Stimulated activated memory B cell treated with anti-CD40 and anti-IgM and Interleukin-4, amounts not matched to agents 10 μg/mL and 1 μg/mL and 100 μg/mL, for 72 hours (primary cell): ENCODE measurements at places on chromosomes 13 and 19.

GRCh38 chr19:40378509-40378908, 11.5 kb downstream of the HIPK4 start:
- ATAC-seq, result no peak

DNA sequence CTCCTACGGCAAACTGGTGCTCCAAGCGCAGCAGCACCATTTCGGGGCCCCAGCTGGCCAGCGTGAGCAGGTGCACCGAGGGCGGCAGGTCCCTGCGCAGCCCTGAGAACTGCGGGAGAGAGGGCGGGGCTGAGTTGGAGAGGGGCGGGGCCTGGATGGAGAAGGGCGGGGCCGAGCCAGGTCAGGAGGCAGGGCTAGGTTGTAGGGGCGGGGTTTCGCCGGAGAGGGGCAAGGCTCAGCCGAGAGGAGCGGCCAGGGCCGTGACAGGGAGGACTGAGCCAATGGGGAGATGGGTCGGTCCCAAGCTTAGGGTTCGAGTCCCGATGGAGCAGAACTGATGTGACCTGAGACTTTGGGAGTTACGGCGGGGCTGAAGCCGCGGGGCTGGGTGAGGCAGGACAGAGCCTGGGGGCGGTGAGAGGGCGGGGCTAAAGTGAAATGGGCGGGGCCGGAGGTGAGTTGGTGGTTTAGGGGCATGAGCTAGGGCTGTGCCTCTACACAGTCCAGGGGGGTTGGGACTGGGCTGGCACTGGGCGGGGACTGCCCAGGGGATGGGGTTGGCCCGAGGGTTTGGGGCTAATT, 19.0 kb downstream of the MAN2B1 start:
- peak; percentile 61 for ATAC-seq

GRCh38 chr19:54172471-54173358, at the start of gene TMC4:
Gene TMC4 (minus strand): TSS chr19:54173160. CDS start chr19:54173117, 43 bp downstream.
- peak; percentile 66 for ATAC-seq

- ATAC-seq, result no peak
These were observed 1.7 kb downstream of the PLEKHA4 start for GRCh38 chr19:48866692-48867091.

DNA sequence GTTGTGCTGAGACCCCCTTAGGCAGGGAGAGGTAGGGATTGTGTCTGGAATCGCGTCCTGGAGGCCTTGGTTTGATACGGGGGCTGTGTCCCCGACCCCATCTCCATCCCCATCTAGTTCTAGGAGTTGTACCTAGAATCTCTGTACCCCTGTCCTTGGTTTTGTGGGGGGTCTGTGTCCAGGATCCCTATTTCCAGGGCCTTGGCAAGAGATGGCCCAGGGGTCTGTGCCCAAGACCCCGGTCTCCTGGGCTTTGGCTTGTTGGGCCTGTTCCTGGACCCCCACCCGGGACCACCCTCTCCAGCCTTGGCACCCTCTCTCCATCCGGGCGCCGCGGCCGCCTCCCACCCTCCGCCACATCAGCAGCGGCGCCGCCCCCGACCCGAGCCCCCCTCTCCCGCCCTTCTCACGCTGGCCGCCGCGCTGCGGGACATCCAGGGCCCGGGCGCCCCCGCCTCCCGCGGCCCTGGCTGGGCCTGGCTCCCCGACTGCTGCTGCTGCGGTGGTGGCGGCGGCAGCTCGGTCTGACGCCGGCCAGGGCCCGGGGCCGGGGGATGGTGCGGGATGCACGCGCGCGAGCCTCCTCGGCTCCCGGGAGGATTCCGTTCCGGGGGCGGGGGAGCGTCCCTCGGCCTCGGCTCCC, at the start of gene NUMBL:
TSS of gene NUMBL (minus strand) at position 602 of the 643 bp plus-strand sequence. CDS start at position 434, 168 bp downstream.
- peak; percentile 39 for ATAC-seq

- ATAC-seq, result no peak
These were observed 8.3 kb downstream of the PRAM1 start for GRCh38 chr19:8494158-8494557.

GRCh38 chr13:99548448-99548847, 47.2 kb downstream of the TM9SF2 start:
- ATAC-seq, result peak; percentile 70

GRCh38 chr19:18098891-18099622, 1.5 kb downstream of the MAST3 start:
- ATAC-seq, result peak; percentile 92

GRCh38 chr13:112702986-112703379, 13.1 kb downstream of the ATP11A start:
- ATAC-seq, result no peak

DNA sequence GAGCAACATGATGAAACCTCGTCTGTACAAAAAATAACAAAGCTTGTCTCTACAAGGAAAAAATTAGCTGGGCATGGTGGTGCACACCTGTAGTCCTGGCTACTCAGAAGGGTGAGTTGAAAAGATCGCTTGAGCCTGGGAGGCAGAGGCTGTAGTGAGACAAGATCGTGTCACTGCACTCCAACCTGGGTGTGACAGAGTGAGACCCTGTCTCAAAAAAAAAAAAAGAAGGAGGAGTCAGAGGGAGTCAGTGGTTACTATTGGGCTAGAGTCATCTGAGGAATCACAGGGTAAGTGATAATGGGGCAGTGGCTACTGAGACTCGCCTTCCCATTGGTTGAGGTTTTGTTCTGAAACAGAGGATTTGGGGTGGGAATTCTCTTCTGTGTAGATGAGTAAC, 1.9 kb upstream of the GPI start:
- ATAC-seq, result no peak

DNA sequence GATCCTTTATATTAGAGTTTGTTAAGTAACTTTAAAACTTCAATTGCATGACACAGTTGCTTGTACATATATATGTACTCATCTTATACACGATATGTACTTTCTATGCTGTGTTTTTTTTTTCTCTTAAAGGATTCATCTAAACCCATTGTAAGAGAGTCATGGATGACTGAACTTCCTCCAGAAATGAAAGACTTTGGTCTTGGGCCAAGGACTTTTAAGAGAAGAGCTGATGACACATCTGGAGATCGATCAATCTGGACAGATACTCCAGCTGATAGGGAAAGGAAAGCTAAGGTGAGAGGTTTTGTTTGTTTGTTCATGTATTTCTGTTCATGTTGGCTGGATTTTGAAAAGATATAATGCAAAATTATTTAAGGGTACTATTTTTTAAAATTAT, 26.0 kb downstream of the GPALPP1 start:
- no peak for ATAC-seq

- ATAC-seq, result no peak
These were observed 20.7 kb upstream of the NLRP12 start for GRCh38 chr19:53844849-53845246.

DNA sequence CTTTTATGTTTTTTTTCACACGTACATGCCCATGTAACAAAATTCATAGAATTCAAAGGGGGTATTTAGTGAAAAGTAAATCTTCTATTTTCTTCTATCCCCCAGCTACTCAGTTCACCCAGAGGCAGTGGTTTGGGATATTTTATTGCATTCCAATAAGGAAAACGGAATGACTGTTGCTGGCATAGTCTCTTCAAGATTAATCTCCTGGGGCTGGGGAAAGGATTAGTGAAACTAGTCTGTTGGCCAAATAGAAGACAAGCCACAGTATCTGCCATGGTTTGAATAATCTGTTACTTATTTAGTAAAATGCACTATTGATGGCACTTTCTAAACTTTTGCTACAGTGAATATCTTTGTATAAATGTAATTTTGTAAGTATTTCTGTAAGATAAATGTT, 122.0 kb downstream of the NDFIP2 start:
- no peak for ATAC-seq

- no peak for ATAC-seq
These were observed 18.4 kb downstream of the SBNO2 start for GRCh38 chr19:1155352-1156304.

DNA sequence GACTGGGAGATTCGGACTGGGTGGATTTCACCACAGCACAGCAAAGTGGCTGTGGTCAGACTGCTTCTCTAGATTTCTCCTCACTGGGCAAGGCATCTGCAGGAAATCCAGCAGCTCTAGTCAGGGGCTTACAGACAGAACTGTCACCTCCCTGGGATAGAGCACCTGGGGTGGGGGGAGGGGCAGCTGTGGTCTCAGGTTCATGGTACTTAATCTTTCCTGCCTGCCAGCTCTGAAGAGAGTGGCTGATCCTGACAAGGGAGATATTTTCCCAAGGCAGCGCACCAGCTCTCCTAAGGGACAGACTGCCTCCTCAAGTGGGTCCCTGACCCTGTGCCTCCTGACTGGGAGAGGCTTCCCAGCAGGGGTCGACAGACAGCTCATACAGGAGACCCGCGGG, 212.8 kb upstream of the KLF12 start:
- ATAC-seq, result no peak

- no peak for ATAC-seq
These were observed 1745.6 kb upstream of the PCDH20 start for GRCh38 chr13:63161219-63161618.

- no peak for ATAC-seq
These were observed 53.4 kb downstream of the FLT1 start for GRCh38 chr13:28441529-28441928.

GRCh38 chr19:51142119-51142518, at the start of gene SIGLEC7:
Gene SIGLEC7 (plus strand): TSS chr19:51142301. CDS start chr19:51142370, 69 bp downstream.
- no peak for ATAC-seq

DNA sequence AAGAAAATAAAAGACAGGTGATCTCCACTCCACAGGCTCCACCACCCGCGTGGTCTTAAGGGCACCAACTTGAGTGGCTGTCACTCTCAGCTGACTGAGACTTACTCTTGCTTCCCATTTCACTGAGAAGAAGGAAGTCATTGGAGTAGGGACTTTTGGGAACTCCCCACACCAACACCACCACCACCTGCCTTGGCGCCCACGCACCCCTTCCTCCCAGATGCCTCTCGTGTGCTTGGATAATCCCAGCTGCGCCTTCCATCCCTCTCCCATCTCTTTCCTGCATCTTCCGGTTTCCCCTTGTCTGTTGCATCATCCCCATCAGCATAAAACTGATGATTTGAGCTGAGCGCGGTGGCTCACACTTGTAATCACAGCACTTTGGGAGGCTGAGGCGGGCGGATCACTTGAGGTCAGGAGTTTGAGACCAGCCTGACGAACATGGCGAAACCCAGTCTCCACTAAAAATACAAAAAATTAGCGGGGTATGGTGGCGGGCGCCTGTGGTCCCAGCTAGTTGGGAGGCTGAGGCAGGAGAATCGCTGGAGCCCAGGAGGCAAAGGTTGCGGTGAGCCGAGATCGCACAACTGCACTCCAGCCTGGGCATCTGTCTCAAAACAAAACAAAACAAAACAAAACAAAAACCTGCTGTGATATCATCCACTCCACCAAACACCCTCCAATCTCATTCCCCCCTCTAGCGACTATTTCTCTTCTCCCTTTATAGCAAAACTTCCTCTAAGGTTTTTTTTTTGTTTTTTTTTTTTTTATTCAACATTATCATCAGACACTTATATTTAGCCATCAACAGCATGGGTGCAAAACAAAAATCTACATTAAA, 25.5 kb downstream of the AP2S1 start:
- ATAC-seq, result peak; percentile 26

DNA sequence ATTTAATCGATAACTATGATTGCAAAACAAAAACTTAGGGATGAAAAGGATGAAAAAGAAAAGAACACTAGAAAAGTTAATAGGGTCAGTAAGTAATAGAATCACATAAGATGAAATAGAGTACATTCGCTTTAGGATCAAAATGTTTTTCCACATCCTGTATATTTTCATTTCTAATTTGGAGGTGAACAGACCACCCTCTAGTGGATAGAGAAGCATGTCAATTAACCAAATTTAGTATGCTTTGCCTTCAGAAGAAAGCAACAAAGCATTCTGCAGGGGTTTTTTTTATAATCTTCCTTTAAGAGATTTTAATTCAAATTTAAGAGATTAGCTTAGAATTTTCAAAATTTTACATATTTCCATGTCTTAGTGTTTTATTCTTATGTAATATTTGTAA, 611.0 kb upstream of the SGCG start:
- no peak for ATAC-seq

GRCh38 chr13:65803530-65804392, 1426.4 kb downstream of the PCDH9 start:
- no peak for ATAC-seq

DNA sequence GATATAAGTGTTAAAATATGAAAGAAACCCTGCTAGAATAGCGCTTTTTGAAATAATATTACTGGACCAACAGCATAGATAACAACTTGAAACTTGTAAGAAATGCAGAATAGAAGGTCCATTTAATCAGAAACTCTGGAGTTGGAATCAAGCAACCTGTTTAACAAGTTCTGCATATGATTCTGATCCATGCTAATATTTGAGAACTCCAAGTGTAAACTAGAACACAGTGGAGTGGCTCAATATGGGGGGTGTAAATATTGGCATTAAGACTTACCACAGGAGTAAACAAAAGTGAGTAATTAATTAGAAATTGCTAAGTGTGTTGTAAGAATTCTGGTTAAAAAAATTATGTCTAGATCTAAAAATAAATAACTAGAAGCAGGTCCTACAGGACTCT, 151.2 kb downstream of the SLITRK1 start:
- ATAC-seq, result no peak

DNA sequence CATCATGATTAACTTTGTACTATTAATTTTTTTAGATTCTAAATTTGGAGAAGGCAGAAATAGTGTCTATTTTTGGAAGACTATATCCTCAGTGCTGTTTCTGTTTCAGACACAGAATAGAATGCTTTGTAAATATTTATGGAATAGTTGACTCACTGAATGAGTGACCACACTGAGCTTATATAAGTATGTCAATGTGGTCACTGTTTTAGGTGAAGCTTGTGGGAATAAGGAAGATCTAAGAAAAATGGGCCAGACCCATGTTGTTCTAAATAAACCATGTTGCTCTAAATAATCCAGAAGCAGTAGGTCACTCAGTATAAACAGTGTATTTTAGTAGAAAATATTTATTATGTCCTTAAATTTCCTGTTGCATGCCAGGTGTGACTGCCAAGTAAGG, 45.5 kb upstream of the DACH1 start:
- no peak for ATAC-seq

- ATAC-seq, result no peak
These were observed 283.1 kb downstream of the DCT start for GRCh38 chr13:94196413-94196812.

- ATAC-seq, result no peak
These were observed 22.4 kb downstream of the ZNF571 start for GRCh38 chr19:37572203-37572602.

- ATAC-seq, result no peak
These were observed 109.1 kb downstream of the TUBA3C start for GRCh38 chr13:19072543-19072942.

DNA sequence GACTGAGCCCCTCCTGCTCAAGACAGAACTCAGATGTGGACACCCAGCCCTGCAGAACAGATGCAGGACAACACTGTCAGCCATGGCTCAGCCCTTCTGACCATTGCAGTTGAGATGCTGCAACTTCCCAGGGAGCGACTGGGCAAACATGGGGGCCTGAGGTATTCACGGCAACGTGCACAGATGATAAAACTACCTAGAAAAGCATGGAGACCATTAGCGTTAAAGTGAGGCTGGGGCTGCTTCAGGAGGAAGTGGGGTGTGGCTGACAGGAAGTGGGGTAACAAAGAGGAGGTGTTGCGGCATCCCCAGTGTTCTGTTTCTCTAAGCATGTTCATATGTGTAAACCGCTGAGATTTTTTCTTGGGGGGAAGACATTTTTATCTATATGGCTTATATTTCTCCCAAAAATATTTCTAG, 1.3 kb upstream of the SIGLEC9 start:
- no peak for ATAC-seq

- no peak for ATAC-seq
These were observed 4.9 kb downstream of the IRS2 start for GRCh38 chr13:109781384-109782065.
